Cardiac septum (tissue), 1 donor: ENCODE measurements at places on chromosomes 5 and 9. TPM values are rescaled to one million over a fixed set of nuclear protein-coding genes. Genes with fewer than 3 reads are reported as not detected.

DNA sequence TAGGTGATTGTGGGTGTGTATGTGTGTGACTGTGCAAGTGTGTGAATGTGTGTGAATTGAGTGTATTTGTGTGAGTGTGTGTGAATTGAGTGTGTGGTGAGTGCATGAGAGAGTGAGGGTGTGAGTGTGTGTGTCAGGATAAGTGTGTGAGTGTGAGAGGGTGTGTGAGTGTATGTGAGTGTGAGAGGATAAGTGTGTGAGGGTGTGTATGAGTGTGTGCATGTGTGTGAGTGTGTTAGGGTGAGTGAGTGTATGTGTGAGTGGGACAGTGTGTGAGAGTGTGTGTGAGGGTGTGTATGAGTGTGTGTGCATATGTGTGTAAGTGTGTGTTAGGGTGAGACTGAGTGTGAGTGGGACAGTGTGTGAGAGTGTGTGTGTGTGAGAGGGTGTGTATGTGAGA, 21.7 kb downstream of the GPRIN1 start:
- DNase-seq: no peak

DNA sequence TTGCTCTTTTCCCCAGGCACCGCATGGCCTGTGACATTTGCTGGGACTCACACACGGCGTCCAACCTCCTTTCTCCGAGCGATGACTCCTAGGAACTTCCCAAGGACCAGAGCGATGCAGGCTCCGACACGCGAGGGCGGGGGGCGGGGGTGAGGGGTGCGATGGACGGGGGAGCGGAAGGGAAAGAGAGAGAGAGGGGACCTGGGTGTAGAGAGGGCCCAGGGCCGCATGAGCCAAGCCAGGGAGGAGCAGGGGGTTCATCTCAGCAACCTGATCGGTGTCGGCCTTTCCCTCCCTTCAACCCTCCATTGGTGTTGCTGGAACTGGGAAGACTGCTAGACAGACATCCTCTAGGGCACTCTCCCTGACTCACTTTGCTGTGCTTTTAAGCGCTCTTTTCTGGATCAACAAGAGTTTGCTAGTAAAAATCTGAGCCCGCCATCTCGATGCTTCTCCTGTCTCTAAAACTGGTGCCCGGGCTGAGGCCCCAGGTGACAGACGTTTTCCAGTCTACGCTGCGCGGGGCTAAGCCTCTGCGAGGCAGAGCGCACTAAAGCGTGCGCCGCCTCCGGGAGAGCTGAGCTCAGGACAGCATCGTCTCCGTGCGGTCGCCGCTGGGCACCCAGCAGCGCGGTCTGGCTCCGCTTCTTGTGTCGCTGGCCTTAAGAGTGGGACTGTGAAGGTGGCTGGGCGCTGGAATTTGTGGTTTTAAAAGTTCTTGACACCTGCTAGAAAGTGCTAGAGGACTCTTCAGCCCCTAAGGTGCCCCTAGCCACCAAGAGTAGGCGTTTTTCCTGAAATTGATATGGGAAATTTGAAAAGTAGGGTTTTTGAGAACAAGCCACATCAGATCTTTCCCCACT, 1.0 kb upstream of the TSLP start:
- DNase-seq: no peak

Gene SLC6A7
- total RNA-seq: not detected

- no peak for DNase-seq
These were observed 61.8 kb upstream of the ARAP3 start for GRCh38 chr5:141743866-141744272.

GRCh38 chr5:103821361-103821760, 258.8 kb upstream of the NUDT12 start:
- no peak for DNase-seq

Gene TXNDC8
- total RNA-seq: not detected

Gene PCDHA4
- 0.05 TPM for total RNA-seq

GRCh38 chr5:147805030-147805454, 22.5 kb upstream of the JAKMIP2 start:
- DNase-seq: no peak

- DNase-seq: no peak
These were observed 281.6 kb downstream of the ZSWIM6 start for GRCh38 chr5:61613679-61614078.

GRCh38 chr9:125886365-125886764, 139.2 kb downstream of the PBX3 start:
- DNase-seq: no peak

- DNase-seq: no peak
These were observed 398 bp downstream of the TOR1A start for GRCh38 chr9:129823542-129823934.

Gene PTGS1
- total RNA-seq: 2.9 TPM

DNA sequence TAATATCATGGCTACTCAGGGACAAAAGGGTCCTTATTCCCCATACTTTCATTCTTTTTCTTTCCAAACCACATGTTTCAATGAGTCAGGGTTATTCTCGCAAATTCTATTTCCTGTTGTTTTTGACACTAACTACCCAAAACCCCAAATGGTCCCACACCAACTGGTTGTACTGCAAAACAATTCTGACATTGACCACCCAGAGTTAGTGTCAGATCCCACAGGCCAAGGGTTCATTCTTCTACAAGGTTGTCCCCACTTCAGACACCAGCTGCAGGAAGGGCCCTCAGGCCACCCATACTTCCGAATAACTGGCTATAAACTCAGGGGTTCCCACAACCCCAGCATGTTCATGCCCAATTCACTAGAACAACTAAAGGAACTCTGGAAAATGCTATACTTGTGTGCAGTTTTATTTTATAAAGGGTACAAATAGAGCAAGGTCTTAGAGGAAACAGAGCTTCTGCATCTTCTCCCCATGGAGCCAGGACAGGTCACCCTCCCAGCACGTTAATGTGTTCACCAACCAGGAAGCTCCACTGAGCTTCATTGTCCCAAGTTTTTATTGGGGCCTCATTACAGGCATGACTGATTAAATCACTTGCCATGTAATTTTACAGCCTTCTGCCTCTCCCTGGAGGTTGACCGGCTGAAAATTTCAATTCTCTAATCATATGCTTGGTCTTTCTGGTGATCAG, 334.8 kb downstream of the DRD1 start:
- DNase-seq: no peak

DNA sequence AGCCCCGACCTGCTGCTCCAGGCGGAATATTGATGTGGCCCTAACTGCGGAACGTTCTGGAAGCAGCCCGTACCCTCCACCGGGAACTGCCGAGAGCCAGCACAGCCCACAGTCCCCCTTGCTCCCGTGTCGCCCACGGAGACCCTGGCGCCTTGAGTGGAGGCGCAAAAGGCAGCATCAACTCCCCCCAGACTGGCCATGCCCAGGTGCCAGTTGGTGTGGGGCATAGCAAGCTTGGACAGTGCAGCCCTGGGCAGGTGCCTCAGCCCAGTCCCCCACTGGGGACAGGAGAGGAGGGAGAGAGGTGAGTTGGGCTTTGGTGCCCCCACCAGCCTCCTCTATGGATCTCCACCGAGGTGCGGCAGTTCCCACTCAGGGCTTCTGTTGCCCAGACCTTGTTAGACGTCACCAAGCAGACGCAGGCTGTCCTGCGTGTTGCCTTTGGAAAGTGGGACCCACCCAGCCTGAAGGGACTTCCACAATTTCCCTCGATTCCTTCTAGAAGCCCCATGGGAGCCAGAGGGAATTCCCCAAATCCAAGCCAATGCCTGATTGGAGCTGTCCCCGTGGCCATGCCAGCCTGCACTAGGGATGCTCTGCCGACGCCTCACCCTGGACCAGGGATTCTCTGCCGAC, 19.8 kb upstream of the NRARP start:
- DNase-seq: no peak

Gene ACOT12
- total RNA-seq: not detected

GRCh38 chr5:156120777-156121176, 206.2 kb upstream of the SGCD start:
- DNase-seq: no peak

Gene PIP5KL1
- total RNA-seq: 0.57 TPM

DNA sequence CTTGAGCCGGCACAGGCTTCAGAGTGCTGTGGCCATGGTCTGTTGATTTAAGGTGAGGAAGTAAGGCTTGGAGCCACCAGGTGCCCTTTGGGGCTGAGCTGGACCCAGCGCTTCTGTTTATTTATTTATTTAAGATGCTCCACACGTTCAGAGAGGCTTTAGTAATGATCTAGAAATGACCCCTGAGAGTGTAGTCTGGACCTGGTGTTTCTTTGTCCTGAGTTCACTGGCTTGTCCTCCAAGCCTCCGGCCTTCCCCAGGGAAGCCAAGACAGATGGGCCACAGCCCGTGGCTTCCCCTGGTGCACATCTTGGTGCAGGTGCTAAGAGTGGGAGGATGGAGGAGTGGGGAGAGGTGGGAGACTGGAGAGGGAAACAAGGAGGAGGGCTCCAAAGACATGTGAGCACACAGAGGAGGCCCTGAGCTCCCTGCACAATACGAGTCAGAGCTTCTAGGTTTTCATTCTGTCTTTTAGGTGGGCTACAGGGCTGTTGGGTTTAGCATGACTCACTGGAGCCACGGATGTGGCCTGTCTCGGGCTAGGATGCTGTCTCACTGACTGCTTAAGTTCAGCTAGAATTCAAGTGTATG, 56.9 kb downstream of the AHRR start:
- DNase-seq: no peak

GRCh38 chr5:141867139-141867538, 11.1 kb downstream of the PCDH1 start:
- no peak for DNase-seq

GRCh38 chr9:227860-228259, 13.2 kb downstream of the DOCK8 start:
- DNase-seq: no peak

DNA sequence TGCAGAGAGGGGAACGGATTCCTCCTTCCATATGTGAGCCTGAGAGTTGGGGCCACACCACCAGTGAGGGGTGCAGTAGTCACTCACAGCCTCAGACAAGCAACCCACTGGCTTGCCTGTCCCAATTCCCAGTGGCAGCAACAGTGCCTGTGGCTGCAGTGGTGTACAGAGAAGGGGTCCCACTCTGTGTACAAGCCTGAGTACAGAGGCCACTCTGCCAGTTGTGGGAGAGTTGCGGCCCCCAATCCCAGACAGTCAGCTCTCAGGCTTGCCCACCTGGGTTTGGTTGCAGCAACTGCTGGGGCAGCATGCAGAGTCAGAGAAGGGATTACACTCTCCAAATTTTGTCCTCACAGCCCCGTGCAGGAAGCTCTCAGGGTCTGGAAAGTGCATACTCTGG, 133.2 kb upstream of the RFX3 start:
- DNase-seq: no peak

- DNase-seq: no peak
These were observed 1.6 kb downstream of the FER start for GRCh38 chr5:108749128-108749861.

GRCh38 chr5:181189962-181190710, 14.9 kb downstream of the TRIM7 start:
- DNase-seq: no peak

GRCh38 chr5:175629261-175629660, 28.6 kb upstream of the HRH2 start:
- no peak for DNase-seq

DNA sequence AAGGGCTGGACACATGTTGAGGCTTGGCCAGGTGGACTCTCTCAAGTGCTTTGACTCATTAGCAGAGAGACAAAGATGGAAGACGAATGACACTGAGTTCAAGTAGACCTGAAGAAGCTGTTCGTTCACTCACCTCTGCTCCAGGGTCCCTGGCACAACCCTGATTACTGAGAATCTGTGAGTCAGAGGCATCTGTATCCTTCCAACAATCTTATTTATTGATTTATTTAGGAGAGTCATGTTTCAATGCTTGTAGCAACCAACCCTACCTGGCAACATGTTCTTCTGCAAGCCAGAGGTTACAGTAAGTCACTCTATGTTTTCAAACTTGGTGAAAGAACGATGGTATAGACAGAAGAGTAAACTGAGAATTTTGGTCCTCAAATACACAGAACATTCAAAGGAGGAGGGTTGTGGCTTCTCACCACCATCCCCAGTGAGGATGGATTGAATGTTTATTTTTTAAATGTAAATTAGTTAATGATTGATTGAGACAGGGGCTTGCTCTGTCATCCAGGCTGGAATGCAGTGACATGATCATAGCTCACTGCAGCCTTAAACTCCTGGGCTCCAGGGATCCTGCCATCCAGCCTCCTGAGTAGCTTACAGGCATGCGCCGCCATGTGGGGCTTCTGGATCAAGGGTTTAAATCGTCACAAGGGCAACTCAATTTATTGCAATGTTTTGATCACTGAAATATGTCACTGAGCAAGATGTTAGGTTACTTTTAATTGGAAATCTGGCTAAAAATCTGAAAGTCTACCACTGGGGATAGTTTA, 55.7 kb upstream of the CARTPT start:
- no peak for DNase-seq

DNA sequence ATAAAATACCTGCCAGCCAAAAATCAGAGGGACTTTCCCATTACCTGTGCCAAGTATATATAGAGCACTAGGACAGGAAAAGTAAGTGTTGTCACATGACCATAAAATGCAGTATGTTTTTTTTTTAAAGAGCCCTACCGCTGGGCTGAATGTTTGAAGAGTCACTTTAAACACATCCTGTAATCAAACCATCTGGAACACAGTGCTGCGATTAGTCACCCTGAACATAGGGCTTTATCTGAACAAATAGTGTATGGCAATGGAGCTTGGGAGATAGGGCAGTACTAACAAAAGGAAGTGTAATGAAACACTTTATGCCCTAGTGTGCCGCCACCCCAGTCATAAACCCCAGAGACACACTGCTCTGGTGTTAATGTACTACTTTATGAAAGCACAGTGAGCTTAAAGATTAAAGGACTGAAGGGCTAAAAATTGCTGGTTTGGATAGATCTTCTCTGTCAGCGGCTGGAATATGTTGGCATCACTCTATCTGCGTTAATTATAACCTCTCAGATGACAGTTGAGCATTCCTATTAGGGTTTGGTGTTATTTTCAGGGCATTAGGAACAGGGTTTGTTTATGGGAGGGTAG, 90.4 kb downstream of the ZNF608 start:
- DNase-seq: no peak

GRCh38 chr9:137083394-137084004, 3.3 kb upstream of the MAN1B1 start:
- no peak for DNase-seq
